NK-92 treated with Interleukin-12 subunit alpha and Interleukin-12 subunit beta, amount 100 ng/mL, for 24 hours (cell line): ENCODE measurements at places on chromosomes 7 and 10.
A peak's percentile ranks its signal among the peaks of the same experiment; 100 is the strongest.

DNA sequence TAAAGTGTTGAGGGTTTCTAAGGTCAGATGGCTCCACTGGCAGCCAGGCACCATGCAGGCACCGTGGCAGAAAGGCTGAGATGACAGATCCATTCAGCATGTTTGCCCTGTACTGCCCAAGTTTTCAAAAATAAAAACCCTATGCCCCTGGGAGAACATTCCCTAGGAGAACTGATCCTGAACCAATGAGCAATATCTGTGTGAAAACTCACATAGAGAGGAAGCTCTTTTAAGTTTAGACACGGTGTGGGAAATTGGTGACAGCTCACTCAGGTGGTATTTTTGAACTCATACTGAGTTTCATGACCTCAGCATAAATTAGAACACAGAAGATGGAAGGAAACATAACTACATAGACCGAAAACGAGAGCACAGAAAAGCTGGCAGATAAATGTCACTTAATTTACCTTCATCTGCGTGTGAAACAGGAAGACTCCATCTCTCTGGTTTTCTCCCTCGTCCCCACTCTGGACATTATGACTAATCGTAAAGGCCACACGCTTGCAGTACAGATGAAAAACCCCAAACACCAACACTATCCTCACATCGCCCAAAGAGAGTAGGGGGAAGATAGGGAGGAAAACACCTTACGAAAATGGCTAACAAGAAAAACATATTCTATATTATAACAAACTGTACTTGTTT, 127.8 kb downstream of the ICA1 start:
- DNase-seq: peak; percentile 23

GRCh38 chr7:31033674-31034300, 18.3 kb upstream of the ADCYAP1R1 start:
- DNase-seq: no peak

DNA sequence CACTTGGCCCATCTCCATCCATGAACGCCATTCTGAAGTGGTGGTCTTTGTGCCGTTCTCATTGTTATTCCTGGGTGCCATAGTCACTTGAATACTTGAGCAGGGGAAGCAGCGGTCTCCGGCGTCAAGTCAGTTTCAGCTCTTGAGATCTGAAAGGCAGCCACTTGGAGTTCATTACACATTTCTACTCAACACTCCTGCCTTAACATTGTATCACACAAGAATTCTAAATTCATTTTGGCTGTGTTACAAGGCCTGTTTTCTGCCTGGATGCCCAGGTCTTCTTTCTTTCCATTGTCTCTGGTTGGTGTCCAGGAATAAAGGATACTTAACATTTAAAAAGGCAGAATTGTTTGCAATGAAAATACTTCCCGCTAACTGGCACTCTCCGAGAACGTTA, 69.0 kb upstream of the RAB11FIP2 start:
- DNase-seq: no peak

- no peak for DNase-seq
Observed at GRCh38 chr7:104142147-104142546, 65.7 kb downstream of the ORC5 start.

DNA sequence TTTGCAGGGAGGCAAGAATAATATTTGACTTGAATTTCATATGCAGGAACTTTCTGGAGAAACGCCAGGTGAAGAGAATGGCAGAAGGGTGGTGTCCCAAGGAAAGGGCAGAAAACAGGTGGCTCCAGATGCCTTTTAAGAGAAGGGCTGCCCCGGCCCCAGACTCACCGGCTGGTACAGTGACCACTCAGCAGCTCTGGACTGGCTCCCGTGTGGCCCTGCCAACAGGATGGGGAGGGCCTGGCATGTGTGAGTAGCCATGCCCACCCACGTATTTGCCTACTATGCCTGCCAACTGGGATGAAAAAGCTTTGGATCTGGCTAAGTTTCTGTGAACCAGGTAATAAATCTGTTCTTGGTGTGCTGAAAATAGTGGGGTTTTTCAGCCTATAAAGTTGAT, 159.5 kb downstream of the PRKAG2 start:
- no peak for DNase-seq

DNA sequence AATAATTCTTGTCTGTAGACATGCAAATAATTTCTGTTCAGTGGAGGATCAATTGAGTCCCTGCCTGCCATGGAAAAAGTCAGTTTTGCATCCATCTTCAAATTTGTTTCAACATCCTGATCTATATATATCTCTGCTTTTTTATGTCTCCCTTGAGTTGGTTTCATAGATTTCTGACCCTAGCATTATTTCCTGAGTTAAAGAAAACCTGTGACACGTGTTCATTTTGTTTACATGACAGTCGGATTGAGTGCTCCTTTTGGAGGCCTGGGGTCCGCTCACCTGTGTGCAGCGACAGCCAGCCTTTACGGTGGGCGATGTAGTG, 674 bp downstream of the MRPS24 start:
- no peak for DNase-seq
